Left ventricle myocardium superior (tissue), 1 donor: ENCODE measurements at places on chromosomes 6 and 20.
A peak's percentile ranks its signal among the peaks of the same experiment; 100 is the strongest.

- DNase-seq, result no peak
Observed at GRCh38 chr6:13427316-13427715, 60.1 kb downstream of the GFOD1 start.

DNA sequence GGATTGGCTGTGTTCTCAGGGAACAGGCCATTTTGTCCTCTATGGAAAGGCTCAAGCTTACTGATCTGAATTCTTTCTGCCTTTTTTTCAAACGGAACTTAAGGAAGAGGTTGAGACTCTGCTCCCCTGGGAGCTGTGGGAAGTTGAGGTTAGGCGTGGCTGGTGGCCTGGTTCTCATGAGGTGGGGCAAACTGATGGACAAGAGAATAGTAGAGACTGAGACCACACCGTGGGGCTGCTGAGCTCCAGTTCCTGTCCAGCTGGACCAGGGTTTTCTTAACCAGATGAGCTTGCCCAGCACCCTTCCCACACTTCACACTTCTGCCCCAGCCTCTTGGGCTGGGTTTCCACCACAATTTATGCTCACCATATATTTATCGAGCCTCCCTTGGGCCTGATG, 6.1 kb downstream of the AP5S1 start:
- DNase-seq, result no peak

DNA sequence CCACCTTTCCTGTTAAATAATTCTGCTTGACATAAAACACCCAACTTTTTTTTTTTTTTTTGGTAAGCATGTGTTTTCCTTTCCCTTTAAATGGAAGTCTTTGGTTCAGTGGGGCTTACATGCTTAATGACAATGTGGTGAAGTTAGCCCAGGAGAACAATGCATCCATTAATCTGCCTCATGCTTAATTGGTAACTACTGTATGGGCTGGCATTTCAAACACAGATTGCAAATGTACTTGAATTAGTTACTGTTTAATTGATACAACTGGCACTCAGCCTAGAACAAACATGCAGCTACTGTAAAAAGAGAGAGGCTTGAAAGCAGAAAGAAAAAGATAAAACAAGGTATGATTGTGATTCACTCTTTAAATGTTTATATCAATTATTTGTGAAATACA, 483.6 kb upstream of the NOX3 start:
- no peak for DNase-seq

DNA sequence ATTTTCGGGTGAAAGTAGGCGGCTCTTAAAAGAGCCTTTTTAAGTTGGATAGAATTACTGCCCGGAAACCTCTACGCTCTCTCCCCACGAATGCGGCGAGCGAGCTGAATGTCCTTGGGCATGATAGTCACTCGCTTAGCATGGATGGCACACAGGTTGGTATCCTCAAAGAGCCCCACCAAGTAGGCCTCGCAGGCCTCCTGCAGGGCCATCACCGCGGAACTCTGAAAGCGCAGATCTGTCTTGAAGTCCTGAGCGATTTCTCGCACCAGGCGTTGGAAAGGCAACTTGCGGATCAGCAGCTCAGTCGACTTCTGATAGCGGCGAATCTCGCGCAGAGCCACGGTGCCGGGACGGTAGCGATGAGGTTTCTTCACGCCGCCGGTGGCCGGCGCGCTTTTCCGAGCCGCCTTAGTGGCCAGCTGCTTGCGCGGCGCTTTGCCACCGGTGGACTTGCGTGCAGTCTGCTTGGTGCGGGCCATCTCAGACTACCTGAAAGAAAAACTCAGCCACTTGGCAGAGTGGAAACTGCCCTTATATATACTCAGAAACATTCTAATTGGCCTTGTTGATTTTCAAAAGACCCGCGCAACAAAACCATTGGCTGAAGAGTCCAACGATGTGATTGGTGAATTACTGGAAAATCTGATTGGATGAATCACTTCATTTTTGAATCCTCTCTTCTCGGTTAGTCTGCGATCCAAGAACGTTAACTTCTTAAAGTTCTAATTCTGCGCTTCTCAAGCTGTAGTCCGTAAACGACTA, 93.9 kb upstream of the BTN3A2 start:
- peak; percentile 47 for DNase-seq

DNA sequence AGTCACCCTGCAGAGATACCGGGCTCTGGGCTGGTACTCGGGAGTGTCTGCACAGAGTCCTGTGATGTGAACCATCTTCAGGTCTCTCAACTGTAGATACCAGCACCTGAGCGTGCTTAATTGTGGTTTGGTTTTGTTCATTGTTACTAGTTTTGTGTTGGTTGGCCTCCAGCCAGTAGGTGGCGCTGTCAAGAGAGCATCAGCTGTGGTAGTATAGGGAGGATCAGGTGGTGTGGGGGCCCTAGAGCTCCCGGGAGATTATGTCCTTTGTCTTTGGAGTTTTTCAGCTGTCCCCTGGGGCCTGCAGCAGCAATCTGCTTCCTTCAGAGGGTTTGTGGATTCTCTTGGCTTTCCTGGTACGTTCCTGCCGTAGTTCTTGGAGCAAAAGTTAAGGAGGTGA, 67.9 kb downstream of the CDYL start:
- no peak for DNase-seq

DNA sequence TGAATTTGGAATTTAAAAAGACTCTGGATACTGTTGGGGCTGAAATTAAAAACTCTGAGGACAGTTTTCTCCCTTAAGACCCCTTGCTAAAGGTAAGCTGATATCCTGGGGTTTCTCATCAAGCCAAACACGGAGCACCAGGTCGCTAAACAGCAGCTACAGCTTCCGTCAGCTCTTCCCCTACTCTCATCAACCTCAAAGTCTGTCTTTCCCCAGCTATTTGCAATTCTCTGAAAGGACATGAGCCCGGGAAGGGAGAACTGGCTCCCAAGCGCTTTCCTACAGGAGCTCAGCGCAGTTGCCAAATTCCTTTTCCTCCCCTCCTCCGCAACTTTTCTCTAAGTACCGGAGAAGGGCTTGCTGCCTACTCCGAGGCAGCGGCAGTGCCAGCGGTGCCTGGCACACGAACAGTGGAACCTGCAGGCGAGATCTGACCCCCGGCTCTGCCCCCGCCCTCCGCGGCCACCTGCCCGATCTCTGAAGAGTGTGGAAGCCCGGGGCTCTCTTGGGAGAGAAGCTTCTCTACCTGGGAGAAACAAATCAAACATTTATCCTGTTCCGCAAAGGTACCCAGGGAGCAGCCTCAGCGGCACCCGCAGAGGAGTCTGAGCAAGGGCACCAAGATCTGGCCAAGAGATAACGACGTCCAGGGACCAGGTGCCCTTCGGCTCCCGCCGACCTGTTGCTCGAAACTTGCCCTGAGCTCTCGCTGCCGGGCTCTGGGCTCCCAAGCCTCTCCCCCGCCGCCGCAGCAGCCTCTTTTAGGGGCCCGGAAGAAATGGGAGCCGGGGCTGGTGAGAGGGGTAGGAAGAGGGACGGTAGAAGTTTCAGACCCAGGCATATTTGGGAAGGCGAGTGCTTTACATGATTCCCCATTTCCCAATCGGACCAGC, 2.2 kb downstream of the CBLN4 start:
- no peak for DNase-seq

GRCh38 chr6:23268348-23268747, 699.0 kb downstream of the HDGFL1 start:
- no peak for DNase-seq

GRCh38 chr6:66735106-66735890, 1028.3 kb upstream of the EYS start:
- DNase-seq, result no peak

GRCh38 chr6:17001188-17001587, 100.7 kb upstream of the STMND1 start:
- no peak for DNase-seq

- no peak for DNase-seq
Observed at GRCh38 chr6:37695273-37695672, 2.4 kb downstream of the MDGA1 start.

- no peak for DNase-seq
Observed at GRCh38 chr20:58906894-58907293, 54.4 kb downstream of the GNAS start.

DNA sequence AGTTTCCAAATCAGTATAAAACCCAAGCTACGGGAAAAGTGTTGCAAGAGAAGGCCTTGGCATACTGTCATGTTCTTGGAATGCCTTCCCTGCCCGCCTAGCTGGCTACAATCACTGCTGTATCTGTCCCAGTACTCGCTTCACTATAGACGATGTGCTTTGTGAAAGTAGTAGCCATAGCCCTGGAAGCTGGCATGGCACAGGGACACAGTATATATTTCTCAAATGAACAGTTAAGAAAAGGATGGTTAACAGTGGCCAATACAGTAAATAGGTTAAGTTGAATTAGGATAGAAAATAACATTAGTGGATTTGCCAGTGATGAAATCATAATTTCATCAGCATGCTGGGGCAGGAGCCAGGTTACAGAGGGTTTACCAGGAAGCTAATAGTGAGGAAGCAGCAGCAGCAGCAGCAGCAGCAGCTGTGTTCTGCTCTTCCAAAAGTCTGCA, 499.3 kb downstream of the CDKAL1 start:
- DNase-seq, result peak; percentile 47

GRCh38 chr6:154673919-154674318, 59.3 kb upstream of the SCAF8 start:
- no peak for DNase-seq

GRCh38 chr6:12286373-12287110, 3.6 kb upstream of the EDN1 start:
- no peak for DNase-seq

DNA sequence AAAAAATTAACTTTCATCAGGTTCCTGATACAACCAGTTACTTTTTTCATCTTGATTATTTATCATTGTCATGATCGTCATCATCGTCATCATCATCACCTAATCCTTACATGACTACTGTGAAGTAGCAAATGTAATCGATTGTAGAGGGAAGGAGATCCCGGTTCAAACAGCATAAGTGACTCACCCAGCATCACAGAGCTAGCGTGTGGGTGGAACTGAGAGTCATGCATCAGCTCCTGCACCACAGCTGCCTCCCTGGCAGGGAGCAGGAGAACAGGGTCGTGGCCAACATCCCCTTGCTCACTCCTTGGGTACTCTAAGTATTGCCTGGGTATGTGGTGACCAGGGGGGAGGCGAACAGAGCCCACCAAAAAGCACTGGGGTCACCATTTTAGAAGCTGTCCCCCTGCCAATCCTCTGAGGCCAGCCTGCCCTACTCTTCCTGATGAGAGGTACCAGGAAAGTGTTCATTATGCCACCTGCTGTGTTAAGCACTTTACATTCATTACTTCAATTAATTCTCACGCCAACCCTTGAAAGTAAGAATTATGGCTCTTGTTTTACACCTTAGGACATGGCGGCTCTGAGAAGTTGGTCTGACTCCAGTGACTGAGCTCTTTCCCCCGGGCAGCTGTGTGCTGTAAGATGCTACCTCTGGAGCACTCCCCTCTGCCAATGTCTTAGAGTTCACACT, 425.2 kb downstream of the CD83 start:
- no peak for DNase-seq

- no peak for DNase-seq
Observed at GRCh38 chr6:17156966-17157365, 55.1 kb downstream of the STMND1 start.

DNA sequence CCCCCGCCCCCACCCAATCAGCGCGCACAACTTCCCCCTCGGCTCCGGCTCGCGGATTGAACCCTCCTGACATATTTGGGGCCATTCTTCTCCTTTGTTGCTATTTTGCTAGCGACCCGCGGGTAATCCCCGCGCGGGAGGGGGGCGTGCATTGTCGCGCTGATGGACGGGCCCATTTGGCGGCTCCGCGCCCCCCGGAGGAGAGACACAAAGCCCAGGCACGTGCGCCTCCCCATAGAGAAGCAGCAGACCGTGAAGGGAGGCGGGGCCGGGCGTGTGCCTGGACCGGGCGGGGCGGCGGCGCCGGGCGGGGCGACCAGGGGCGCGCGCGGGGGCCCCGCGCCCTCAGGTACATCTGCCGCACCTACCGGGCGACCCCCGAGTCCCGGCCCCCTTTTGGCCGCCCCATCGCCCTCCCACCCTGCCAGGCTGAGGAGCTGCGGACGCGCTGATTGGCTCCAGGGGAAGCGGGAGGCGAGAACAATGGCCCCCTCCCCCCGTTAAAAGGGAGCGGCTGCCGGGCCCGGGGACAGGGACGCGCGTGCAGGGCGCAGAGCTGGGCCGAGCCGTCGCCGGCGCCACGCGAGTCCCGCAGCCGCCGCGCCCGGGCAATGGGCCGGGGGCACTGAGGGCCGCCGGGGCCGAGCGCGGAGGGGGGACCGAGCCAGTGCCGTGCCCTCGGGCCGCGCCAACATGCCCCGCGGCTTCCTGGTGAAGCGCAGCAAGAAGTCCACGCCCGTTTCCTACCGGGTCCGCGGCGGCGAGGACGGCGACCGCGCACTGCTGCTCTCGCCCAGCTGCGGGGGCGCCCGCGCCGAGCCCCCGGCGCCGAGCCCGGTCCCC, at the start of gene INSM1:
Gene INSM1, plus strand, starts transcription at position 530 of the 843 bp plus-strand sequence. Its CDS starts 164 bp downstream, at position 694.
- DNase-seq, result no peak

DNA sequence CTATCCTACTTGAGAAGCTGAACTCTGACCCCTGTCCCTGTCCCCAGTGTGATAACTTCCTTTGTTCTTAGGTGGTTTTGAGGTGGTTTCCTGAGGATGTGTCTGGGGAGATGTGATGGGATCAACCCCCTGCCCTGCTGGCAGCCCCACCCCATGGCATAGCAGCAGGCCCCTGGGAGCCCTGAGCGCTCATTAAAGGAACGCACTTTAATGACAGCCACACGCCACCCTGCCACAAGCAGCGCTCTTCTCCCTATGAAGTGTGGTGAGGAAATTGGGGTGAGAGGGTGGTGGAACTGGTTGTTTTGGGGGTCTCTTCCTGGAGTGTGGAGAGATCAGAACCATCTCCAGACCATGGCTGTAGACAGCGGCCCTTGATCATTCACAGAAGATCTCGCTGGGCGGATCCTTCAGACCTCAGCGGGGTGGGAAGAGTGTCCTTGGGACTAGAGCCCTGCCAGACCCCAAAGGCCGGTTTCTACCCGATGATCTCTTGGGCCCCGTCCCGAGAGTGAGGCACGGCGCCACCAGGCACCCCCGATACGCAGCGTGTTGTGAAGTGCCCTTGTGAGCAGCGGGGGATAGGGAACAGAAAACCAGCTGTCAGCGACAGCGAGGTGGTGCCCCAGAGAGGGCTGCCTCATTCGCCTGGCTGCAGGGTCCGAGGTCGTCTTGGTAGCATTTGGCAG, 45.4 kb downstream of the SYNJ2 start:
- peak; percentile 38 for DNase-seq

DNA sequence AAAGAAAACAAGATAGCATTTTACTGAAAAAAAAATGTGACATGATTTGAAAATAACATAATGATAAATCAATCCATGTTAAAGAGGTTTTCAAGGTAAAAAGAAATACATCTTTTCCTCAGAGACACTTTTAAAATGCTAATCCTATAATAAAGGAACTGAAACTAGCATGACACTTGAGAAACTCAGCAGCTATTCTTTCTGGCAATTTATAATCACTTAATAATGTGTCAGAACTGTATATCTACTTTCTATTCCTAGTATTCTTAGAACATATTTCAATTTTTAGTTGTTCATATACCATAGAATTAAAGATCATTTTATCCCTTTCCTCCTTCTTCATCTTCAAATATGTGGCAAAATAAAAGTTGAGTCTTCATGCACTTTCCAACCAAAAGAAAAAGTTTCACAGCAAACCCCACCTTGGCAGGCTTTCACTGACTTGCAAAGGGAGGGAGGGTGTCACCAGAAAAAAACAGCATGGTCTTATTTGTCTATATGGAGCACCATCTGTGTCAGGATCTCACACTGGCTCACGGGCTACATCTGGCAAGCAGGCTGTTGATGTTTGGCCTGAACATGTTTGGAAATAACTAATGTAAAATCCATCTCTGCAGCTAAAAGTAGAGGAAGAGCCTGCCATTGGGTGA, 48.5 kb downstream of the FHL5 start:
- DNase-seq, result no peak

GRCh38 chr6:127032971-127033370, 85.5 kb upstream of the RSPO3 start:
- no peak for DNase-seq

GRCh38 chr20:57038608-57039440, 227.6 kb downstream of the BMP7 start:
- DNase-seq, result no peak
